NCI-H774 (cell line): ENCODE measurements at places on chromosomes 13 and 19.

GRCh38 chr13:100512422-100512821 lies 76.2 kb downstream of the GGACT start:
- no peak for DNase-seq

GRCh38 chr19:50567882-50568727 lies at the start of gene LRRC4B:
Gene LRRC4B (minus strand): TSS chr19:50568435. CDS start chr19:50548838, 19,597 bp downstream.
- DNase-seq = no peak

GRCh38 chr13:46077265-46077664 lies 24.7 kb upstream of the ZC3H13 start:
- DNase-seq = no peak

DNA sequence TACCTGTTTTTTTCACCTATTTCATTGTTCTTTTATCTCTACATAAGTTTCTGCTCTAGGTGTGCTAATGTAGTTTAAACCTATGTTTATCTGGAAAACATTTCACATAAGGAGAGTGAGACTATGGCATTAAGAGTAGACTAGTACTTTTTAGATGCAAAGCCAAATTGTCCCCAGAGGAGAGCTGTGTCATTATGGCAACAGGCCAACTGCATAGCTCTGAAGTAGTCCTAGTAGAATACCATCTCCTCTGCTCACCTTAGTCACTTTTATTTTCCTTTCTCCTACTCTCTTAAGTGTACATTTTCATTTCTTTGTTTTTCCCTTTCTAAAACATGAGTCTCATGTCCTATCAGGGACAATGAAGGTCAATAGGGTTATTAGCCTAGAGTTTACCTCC lies 123.1 kb downstream of the ITGBL1 start:
- no peak for DNase-seq

GRCh38 chr19:50729894-50730293 lies 6.7 kb downstream of the CLEC11A start:
- no peak for DNase-seq

GRCh38 chr13:64688893-64689677 lies 2541.1 kb downstream of the PCDH9 start:
- no peak for DNase-seq

DNA sequence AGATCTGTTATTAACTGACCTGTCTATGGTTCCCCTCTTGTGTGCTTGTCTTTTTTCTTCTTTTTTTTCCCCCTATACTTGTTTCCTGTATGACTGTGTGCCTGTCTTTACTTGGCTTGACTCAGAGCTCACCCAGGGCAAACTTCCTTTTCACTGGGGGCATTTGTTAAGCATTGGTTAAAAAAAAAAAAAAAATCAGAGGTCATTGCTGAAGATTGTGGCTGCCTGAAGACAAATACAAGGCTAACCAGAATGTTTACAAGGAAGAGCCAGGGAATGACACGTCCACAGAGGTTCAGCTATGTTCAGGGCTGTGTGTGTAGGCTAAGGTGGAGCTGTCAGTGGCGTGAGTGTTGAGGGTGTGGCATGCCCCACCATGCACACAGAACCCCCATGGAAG lies 47.1 kb downstream of the LNX2 start:
- no peak for DNase-seq

- DNase-seq = no peak
Measured at GRCh38 chr19:30605333-30605732, 233.1 kb downstream of the ZNF536 start.

DNA sequence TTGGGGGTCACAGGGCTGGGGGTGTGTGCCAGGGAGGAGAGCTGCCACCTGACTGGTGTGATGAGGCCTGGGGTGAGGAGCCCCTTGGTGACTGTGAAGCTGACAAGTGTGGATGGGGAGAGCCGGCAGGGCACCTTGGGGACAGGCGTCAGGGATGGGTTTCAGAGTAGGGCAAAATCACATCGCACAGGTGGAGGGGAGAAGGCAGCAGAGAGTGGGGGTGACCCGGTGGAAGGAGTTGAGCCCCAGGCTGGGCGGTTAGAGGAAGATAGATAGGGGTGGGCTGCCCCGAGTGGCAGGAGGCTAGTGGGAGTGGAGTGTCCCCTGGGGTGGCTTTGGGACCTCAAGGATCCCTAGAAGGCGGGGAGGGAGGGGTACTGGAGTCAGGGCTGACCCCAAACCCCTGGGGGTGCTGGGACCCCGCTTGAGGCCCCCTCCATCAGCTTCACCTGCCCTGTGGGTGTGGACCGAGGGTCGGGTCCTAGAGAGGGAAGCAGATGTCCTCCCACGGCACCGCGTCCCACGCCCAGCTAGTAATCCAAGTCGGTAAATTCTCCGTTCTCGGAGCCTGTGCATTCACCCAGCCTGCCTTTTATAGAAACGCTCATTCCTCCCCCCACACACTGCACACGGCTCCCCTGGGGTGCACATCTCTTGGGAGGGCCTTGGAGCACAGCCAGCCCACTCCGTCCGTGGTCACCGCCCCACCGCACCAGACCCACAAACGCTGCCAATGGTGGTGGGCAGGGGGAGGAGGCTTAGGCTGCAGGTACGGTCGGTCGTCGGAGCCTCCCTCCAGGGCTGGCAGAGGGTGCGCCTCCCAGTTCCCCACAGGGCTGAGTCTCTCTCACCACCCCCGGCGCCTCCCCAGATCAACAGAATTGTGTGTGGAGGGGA lies 2.4 kb downstream of the CTXN1 start:
- DNase-seq = no peak

- DNase-seq = no peak
Measured at GRCh38 chr13:39052944-39053343, 14.7 kb downstream of the NHLRC3 start.

GRCh38 chr19:49337267-49338022 lies 2.2 kb downstream of the CD37 start:
- no peak for DNase-seq

DNA sequence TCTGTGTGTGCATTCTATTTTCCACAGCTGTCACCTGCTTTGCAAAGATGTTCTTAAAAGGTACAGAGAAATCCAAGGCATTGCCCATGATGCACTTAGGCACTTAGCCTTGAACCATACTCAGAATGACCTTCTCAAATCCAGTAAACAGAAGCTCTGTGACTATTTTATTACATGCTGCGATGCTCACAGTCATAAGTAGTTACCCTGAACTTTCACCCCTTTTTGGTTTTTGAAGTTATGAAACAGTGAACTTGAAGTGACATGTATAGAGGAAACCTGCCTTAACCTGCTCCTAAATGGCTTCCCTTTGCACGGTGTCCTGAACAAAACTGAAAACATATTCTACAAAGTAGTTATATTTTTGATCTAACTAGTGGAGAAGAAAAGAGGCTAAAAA lies 100.4 kb downstream of the SLC10A2 start:
- no peak for DNase-seq
